ENCODE measurements at places on chromosomes 3 and 15.

GRCh38 chr3:27360113-27361078 is 8.8 kb downstream of the NEK10 start:
- no peak for DNase-seq

- no peak for DNase-seq
These were observed 41.0 kb downstream of the OCA2 start for GRCh38 chr15:28058082-28058481.

- no peak for DNase-seq
These were observed 78.3 kb downstream of the NAALADL2 start for GRCh38 chr3:174937478-174937877.

DNA sequence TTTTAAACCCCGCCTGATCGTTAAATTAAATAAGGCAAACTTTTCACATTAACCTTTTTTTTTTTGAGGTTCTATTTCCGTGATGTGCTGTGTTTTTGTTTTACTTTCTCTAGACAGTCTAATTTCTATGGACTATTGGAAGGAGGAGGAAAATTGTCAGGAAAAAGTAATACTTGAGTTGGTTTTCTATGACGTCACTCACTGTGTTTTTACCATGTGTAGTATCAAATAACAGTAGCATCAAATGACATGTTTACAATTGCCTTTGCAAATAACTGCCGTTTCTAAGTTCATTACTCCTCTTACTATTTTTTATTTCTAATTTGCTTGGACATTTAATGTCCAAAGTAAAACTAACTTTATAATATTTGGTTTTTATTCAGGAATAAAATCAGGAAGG is 32.3 kb downstream of the MYO1E start:
- no peak for DNase-seq

DNA sequence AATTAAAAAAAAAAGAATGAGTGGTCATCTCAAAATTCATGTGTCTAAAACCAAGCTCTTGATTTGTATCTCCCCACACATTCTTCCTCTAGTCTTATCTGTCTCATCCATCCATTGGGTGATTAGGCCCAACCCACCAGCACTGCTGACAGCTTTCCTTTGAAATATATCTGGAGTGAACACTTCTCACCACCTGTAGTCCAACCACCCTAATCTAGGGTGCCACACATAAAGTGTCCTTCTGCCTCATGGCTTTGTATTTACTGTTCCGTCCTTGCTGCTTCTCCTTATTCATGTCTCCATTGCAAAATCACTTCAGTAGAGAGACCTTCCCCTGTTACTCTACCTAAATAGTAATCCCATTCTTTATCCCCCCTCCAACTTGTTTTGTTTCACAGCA is 82.4 kb upstream of the PTX3 start:
- no peak for DNase-seq

DNA sequence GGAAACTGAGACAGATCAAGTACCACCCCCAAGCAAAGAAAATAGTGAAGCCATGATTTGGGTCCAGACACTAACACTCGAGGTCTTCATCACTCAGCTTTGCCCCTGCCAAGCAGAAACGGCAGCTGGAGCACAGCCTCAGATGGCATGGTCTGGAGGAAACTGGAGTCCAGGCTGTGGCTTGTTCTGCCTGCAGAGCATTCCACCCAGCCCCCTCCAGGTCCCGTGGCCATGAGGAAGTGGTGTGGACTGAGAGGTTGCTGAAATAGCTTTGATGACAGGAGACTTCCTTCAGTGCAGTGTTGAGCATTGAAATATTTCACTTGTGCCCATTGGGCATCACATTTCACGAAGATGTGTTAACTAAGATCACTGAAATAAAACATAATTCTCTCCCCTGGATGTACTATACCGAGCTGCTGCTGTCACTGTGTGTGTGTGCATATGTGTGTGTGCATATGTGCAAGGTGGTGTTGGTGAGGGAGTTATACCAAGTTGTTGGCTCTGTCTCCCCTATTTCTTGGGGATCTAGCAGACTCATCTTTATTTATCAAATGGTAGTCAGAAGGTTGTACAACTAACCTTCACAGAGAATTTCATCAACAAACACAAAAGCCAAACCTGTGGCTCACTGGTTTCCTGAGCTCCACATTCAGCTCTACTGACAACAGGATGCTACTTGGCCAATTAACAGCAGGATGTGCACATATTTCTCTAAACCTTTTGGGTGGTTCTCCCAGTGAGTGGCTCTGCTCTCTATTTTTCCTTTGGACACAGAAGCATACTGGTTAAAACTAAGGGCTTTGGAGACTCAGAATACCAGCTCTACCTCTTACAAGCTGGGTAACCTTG is 660.1 kb upstream of the CFAP20DC start:
- no peak for DNase-seq

DNA sequence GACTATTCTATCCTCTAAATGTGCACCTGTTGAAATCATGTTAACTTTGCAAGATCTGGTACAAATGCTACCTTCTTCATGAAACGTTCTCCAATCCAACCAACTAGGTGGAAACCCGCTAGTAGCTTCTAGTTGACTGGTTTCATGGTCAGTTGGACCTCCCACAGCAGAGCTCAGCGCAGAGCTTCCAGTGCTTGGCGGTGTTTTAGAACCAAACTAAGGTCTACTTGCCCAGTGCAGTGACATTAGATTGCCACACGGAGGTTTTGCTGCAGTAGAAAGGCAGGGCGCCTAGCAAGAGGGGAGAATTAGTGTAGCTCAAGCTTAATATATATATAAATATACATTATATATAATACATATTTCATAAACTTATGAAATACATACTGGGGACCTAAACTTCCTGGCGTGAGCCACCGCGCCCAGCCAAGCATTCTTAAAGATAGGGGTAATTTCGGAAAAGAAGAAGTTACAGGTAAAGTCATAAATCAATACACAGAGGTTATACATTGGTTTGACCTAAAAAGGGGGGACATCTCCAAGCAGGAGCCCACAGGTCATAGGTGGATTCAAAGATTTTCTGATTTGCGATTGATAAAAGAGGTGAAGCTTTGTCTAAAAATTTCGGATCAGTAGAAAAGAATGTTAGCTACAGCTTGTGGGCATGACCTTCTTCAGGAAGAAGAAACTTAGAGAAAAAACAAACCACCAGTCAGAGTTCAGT is 2.1 kb upstream of the OXSR1 start:
- DNase-seq = no peak

GRCh38 chr3:4235690-4236089 is 67.5 kb upstream of the SETMAR start:
- no peak for DNase-seq

GRCh38 chr3:149879872-149880271 is 66.9 kb downstream of the RNF13 start:
- DNase-seq = no peak

DNA sequence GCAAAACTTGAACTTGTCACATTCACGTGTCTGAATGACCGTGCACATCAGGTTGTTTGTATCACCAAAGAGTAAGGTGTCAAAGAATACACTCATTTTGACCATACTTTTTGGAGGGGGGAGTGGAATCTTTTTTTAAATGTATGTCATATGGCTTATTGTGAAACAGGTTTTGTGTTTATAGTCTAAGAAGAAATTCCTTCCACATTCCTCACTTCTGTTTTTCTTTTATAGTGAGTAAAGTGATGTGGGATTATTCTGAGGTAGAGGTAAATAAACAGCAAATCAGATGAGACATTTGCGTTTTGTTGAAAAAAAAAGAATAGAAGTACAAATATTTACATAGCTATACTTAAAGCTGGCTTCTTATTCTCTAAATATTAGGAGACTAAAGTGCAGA is 33.0 kb downstream of the SRP14 start:
- no peak for DNase-seq

DNA sequence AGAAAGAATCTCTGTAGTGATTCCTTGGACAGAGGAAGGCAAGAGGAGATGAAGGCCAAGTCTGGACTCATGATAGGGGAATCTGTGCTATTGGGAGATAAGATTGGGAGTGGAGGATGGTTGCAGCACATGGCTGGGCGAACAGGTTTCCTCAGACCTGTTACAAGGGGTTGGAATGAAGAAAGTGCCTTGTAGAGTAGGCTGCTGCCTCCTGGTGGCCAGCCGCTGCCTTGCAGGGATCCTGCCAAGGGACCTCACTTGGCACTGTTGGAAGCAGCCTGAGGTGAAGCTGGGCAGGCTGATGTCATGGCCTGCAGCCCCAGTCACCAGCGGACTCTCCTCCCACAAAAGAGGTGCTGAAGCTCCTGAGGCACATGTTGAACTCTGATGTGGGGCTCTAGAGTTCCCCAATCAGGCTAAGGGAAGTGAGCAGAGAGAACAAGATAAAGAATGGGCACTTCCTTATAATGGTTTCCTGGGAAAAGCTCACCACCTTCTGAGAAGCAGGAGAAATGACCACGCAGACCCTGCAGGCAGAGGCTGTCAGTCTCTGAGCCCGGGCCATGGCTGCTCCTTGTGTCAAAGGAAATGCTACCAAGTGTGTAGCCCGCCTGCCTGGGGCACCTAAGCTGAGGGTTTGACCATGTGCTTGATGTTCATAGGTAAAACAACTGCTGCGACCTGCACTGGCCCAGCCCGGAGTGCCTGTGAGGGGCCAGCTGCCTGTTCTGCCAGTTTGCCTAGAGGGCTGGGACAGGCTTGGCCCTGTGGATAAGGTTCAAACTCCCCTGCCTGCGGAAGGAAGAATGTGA is 1.6 kb upstream of the TEX264 start:
- no peak for DNase-seq

DNA sequence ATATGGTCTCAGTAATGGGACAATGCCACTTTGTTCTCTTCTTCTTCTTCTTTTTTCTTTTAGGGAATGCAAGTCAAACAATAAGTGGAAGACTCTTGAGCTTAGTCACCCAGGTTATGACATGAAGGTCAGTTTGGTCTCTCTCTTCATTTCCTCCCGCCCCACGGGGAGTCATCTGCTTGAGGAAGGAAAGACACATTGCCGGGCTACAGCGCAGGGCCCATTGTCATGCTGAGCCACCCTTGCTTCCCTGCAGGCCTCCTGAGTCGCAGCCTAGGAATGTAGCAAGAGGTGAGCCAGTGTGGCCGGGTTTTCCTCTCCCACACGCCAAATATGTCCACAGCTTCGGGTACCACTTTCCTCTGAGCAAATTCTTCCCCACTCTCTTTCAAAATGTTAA is 47.6 kb downstream of the RAP2B start:
- DNase-seq = no peak

- DNase-seq = no peak
These were observed 186.9 kb downstream of the PDZRN3 start for GRCh38 chr3:73437828-73438227.

DNA sequence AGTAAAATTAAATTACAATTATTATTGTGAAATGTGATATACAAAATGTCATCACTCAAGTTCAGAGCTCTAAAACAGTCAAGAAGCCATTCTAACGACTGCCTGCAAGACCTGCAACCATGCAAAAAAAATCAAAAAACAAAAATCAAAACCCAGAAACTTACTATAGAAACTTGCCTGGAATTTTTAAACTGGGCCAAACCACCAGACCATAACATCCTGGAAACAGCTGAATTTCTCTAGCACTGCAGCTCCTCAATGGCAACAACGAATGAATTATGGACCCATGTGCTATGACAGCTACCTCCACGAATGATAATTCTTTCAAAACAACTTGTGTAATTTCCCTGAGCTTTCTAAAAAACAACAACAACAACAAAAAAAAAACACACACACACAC is 130.0 kb upstream of the KCNMB2 start:
- no peak for DNase-seq

Measured in SIG-M5 (cell line).